Fibroblast of lung (primary cell): ENCODE measurements at places on chromosomes 7 and 10. TPM values are rescaled to one million over a fixed set of nuclear protein-coding genes. Genes with fewer than 3 reads are reported as not detected.

The HKDC1 gene
- 0.09 and 0.12 TPM in 2 replicates for polyA plus RNA-seq

The TIMM23 gene
- polyA plus RNA-seq = 130 and 145 TPM in 2 replicates

The SH2D4B gene
- polyA plus RNA-seq = not detected in 2 replicates

DNA sequence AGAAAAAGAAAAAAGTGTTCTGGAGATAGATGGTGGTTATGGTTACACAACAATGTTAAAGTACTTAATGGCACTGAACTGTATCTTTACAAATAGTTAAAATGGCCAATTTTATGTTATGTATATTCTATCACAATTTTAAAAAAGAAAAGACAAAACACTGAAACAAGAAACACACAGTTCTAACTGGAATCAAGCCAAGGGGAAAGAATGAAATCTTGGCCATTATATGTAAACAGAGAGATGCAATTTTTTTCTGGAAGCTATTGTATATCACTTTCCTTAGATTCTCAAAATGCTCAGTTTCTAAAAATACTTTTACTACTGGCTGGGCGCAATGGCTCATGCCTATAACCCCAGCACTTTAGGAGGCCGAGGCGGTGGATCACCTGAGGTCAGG lies 4.1 kb downstream of the COA1 start:
- DNase-seq = no peak

GRCh38 chr10:128512767-128513166 lies 386.5 kb upstream of the MKI67 start:
- DNase-seq = no peak

DNA sequence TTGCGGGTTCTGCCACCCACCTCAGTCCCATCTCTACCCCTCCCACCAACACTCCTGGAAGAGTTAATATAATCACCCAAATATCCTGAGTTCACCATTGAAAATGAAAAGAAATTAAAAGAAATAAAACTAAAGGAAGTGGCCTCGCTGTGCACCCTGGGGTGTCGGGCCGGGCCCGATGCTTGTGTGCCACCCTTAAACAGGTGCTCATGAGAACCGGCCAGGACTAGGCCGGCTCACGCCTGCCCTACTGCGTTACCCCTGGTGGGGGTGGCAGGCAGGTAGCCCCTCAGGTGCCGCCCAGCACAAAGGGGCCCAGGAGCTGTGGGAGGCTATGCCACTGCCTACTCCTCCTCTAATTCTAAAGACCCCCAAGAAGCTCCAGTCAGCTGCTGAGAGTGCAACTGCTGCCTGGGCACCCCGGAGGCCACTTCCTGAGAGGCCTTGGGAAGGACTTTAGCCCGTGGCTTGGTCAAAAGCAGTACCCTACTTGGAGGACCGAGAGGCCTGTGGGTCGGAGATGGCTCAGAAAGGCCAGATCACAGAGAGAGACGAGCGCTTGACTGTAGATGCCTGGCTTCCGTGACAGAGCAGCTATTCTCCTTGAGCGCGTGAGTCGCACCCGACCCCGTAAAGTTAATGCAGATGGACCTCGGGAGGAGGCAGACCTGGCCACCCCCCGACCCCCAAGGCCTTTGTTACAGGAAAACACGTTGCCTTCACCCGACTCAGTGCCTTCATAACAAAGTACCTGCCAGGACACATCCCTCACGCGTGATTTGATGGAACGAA lies 51.0 kb upstream of the PPP2R2D start:
- no peak for DNase-seq
